ENCODE measurements at places on chromosomes 6 and 20. TPM values are rescaled to one million over a fixed set of nuclear protein-coding genes. Genes with fewer than 3 reads are reported as not detected.

Gene HLA-G
- 0.20 TPM for total RNA-seq

Gene OR2J3
- total RNA-seq, result not detected

Gene REM1
- total RNA-seq, result not detected

Gene TMEM74B
- not detected for total RNA-seq

Gene FAM209B
- not detected for total RNA-seq

Gene BACH2
- not detected for total RNA-seq

Gene TPX2
- 51.0 TPM for total RNA-seq

Gene WFDC10A
- not detected for total RNA-seq

Gene GINS1
- 13.9 TPM for total RNA-seq

Gene FOXF2
- total RNA-seq, result 17.2 TPM

Gene CTCFL
- not detected for total RNA-seq

Gene MICB
- 22.4 TPM for total RNA-seq

Gene ADGRB3
- not detected for total RNA-seq

Gene CCN6
- total RNA-seq, result not detected

Gene CCN5
- total RNA-seq, result 0.14 TPM

Gene FNDC11
- not detected for total RNA-seq

Gene OPN5
- total RNA-seq, result not detected

Gene PLN
- not detected for total RNA-seq

Gene TRIM10
- total RNA-seq, result not detected

Gene NUDT3
- total RNA-seq, result 18.0 TPM

Gene RNF182
- 4.0 TPM for total RNA-seq

Gene TCF15
- not detected for total RNA-seq

Gene TINAG
- not detected for total RNA-seq

Gene C6orf118
- not detected for total RNA-seq

Gene GRIK2
- 26.9 TPM for total RNA-seq

Gene POFUT1
- 71.0 TPM for total RNA-seq
